ENCODE measurements at places on chromosomes 4 and X. TPM values are rescaled to one million over a fixed set of nuclear protein-coding genes. Genes with fewer than 3 reads are reported as not detected.

CPZ gene
- 8.6 TPM for polyA plus RNA-seq

GRCh38 chrX:110541266-110541665, 182.6 kb downstream of the RTL9 start:
- DNase-seq, result no peak

- DNase-seq, result no peak
Measured at GRCh38 chrX:4809571-4809970, 1096.1 kb upstream of the PRKX start.

DNA sequence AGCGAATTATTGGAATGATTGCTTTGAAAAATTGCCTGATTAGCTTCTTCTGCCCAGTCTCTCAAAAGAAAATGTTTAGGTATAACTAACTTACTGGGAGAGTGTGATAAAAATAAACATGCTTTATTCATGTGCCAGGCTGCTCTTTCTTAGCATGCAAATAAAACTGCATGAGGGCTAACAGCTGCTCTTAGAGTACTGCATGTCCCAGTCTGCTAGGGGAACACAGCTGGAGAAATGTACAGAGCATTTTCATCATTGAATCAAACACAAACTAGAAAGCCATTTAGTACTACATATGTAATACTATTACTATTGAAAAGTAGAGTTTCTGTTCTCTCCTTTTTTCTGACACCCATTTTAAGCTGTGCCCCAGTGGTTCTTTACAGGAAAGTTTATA, 726.0 kb downstream of the GRID2 start:
- no peak for DNase-seq

DNA sequence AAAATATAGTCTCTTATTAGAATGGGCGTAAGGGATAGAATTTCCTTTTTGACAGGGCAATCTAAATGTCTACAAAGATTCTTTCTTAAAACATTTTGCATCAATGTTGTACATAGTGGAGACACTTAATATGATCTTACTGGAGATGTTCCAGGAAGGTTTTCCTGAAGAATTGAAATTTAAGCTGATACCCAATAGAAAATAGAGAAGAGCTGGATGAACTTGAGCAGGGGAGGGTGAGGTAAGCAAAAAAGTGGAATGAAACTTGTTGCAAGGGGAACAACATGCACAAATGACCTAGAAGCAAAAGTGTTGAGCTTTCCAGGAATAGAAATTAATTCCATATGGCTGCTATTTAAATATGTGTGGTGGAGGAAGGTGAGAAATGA, 19.7 kb downstream of the SLAIN2 start:
- DNase-seq, result no peak

DNA sequence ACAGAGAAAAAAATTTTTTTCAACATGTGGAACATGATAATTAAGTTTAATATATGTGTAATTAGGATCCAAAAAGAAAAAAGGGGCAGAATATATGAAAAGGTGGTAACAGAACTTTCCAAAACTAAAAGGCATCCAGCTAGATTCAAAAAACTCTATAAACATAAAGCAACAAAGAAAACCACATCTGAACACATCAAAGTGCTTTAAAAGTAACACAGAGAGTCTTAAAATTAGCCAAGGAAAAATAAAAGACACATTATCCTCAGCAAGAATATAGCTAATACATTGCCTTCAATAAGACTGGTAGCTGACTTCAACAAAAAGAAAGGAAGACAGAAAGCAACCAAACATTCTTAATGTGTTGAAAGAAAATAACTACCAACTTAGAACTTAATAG, 8.2 kb downstream of the CLOCK start:
- no peak for DNase-seq

DNA sequence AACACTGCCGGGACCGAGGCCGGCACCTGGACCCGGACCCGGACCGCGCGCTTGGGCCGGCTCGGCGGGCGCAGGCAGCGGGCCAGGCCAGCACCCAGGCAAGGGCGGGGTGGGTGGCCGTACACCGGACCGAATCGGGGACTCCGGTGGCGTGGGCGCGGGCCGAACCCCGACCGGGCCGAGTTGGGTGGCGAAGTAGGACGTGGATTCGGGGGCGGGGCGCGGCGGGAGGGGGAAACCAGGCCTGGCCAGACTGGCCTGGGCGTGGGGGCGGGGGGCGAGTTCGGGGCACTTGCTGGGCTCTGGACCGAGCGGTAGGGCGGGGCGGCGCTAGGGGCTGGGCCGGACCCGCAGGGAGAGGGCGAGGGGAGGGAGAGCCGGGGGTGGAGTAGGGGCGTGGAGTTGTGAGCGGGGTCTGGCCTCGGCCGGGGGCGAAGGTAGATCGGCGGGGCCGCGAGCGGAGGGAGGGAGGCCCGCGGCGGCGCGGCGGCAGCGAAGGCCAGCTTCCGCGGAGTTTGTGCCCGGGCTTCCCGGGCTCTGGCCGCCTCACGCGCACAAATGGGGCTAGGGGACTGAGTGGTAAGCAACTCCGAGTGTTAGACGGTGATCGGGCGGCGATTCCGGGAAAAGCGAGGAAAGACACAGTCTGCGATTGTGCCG, 1.8 kb upstream of the BCORL1 start:
- no peak for DNase-seq

GAGE2A gene
- not detected for polyA plus RNA-seq

GRCh38 chrX:48924270-48924669, 5.4 kb upstream of the PIM2 start:
- no peak for DNase-seq

DNA sequence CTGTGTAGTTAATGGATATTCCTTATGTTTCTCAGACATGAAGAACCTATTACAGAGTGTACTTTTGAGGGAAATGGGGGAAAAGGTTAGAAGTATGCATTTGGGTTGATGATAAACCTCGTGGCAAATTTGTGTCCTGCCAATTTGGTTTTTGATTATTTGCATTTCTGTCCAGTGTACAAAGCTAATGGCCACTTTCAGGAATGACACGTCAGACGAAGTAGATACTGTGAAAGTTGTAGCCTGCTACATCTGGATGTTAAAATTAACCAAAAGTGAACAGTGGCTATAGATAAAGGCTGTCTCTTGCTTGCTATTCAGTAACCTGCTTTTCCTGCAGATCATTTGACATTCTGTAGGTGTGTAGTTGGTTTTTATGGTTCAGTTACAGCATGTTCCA, 1.0 kb downstream of the PRDX4 start:
- DNase-seq, result no peak

CCKAR gene
- not detected for polyA plus RNA-seq

DNA sequence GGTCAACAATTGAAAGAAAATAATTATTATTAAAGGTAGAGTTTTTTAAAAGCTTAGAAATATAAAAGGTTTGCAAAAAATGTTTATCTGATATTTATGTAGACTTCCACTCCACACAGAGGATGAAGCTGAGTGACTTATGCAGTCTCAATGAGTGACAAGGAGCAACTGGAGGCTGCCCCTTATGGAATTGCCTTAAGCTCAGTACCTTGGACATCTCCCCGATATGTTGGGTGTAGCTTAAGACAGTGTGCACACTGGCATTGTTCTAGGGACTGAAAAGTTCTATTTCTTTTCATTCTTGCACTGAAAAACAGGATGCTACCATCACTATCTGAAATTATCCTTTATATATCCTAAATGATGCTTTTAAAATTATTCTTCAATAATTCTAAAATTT, 292.1 kb downstream of the PRDM5 start:
- no peak for DNase-seq

DNA sequence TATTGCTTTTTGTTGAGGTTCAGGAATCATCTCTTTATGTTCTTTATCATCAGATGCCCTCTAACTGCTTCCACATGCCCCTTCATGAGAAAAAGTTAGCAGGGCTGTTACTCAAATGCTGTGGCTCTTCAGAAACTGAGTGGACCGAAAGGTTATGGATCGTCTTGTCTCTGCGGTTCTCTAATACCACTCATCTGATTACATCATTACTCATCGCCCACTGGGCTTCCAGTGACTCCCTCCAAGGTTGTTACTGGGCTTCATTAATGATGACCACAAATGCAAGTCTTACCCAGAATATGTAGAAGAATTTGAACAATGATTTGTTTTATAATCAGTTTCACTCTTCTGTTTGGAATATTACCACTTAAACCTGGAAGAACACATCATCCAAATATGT, 67.7 kb downstream of the RWDD4 start:
- no peak for DNase-seq

PABPC5 gene
- polyA plus RNA-seq, result 5.4 TPM

GRCh38 chr4:74768857-74769525, 25.3 kb downstream of the BTC start:
- DNase-seq, result no peak

- no peak for DNase-seq
Measured at GRCh38 chr4:157121401-157121800, 45.5 kb downstream of the GLRB start.

GRCh38 chrX:130304587-130305368, 34.9 kb upstream of the SLC25A14 start:
- DNase-seq, result no peak

- DNase-seq, result no peak
Measured at GRCh38 chr4:139655116-139655515, 10.5 kb upstream of the MGST2 start.

- DNase-seq, result no peak
Measured at GRCh38 chr4:566508-567295, 9.4 kb downstream of the TMEM271 start.

DNA sequence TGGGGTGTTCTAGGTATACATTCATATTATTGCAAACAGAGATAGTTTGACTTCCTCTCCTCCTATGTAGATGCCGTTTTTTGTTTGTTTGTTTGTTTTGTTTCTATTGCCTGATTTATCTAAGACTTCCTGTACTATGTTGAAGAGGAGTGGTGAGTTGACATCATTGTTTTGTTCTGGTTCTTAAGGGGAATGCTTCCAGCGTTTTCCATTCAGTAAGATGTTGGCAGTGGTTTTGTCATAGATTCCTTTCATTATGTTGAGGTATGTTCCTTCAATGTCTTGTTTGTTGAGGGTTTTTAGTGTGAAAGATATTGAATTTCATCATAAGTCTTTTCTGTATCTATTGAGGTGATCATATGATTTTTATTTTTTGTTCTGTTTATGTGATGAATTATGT, 401.6 kb upstream of the EPHA5 start:
- no peak for DNase-seq

GRCh38 chrX:136268051-136269048, 17.1 kb upstream of the MAP7D3 start:
- no peak for DNase-seq

MAGEB2 gene
- polyA plus RNA-seq, result not detected

GLRA2 gene
- polyA plus RNA-seq, result 0.11 TPM

- DNase-seq, result no peak
Measured at GRCh38 chr4:13612569-13612968, 15.0 kb downstream of the BOD1L1 start.

- DNase-seq, result peak; percentile 32
Measured at GRCh38 chrX:71652405-71652804, 14.9 kb upstream of the LOC101059915 start.

- DNase-seq, result peak; percentile 1
Measured at GRCh38 chr4:142656178-142656577, 189.9 kb downstream of the INPP4B start.

- DNase-seq, result peak; percentile 54
Measured at GRCh38 chr4:138919094-138919936, 96.3 kb upstream of the NOCT start.

DNA sequence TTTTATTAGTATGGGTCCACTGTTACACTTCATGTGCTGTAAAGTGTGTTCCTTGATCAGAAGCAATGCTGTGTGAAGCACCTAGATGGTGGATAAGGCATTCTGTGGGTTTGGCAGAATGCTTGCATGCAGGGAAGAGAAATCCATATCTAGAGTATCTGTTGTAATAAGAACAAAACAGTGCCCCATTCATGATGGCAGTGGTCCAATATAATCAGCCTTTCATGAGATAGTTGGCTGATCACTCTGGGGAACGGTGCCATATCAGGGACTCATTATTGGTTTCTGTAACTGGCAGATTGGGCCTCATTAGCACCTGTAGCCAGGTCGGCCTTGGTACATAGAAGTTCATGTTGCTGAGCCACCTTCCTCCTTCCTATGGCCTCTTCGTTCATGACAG, 28.7 kb downstream of the STIM2 start:
- no peak for DNase-seq

DNA sequence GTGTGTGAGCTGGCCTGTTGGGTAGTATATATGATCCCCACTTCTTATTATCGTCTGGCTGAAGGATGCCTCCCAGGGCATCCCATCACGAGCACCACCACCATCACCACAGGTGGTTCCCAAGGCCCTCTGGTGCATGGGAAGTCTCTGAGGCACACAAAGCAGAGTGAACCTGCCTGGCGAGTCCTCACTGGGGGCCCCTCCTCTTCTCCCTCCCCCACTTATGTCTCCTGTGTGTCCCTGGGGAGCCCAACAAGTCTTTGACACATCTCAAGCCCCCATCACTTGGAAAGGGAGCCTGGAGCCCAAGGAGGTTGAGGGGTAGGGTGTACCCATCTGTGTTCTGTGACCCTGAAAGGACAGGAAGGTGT, 45.5 kb upstream of the NKX1-1 start:
- no peak for DNase-seq

ADD1 gene
- polyA plus RNA-seq, result 163 TPM

DNA sequence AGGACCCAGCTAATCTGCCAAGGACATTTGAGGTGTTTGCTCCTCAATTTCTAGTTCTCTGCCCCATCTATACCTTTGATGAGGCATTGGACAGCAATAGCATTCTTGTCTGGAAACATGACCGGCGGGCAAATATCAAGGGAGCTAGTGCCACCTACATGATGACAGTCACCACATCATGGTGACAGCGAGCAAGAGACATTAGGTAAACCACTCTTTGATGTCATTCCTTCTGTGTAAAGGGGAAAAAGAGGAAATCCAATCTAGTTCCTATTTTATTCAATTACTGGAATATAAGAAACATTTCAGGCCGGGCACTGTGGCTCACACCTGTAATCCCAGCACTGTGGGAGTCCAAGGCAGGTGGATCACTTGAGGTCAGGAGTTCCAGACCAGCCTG, 20.7 kb upstream of the IL13RA1 start:
- no peak for DNase-seq

DNA sequence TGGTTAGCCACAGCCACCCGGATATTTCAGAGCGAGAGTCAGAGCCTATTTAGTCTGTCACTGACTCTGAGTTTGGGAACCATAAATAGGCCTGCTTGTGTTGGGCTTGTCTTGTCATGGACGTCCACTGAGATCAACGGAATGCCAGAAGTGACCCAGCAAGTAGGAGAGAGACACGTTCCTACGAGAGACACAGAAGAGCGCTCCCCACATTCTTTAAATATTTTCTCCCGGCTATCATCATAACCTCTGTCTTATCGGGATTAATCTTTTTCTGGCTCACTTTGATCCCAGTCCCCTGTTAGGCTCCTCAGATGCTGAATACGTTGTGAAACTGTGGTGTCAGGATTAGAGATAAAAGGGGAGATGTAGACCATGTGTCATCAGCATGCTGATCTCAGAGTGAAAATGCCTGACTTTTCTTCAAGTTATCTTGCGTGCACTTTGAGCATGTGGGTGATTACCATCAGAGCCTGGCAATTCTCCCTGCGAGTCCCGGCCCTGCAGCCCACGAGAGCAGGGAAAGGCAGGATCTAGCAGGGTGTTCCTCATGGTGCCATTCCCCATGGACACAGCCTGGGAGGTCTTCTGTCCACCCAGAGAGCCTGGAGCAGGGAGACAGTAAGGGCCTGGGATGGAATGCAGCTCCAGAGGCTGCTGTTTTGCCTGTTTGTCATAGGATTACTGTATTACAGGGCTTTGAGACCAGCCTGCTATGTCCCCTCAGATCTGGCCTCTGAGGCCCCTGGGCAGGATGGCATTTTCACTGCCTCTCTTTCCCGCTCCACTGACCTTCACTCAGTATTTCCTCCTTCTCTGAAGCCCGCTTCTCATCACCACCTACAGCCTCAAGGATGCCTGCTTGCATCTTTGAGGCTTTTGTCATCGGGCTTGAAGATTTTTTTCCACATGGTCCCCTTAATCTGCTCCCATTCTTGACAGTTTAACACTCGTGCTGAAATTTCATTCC, 2.8 kb upstream of the TENM3 start:
- no peak for DNase-seq

- no peak for DNase-seq
Measured at GRCh38 chrX:11886745-11887144, 128.7 kb downstream of the MSL3 start.

Data from forelimb muscle (tissue), 1 donor.